ENCODE measurements at places on chromosomes 6 and 20. TPM values are rescaled to one million over a fixed set of nuclear protein-coding genes. Genes with fewer than 3 reads are reported as not detected.

Gene SGK2
- not detected for total RNA-seq

Gene CASP8AP2
- total RNA-seq: 6.6 TPM

Gene PLAGL2
- 9.8 TPM for total RNA-seq

Gene LAMP5
- not detected for total RNA-seq

Gene HLA-DQB1
- total RNA-seq: 0.10 TPM

Gene CLVS2
- not detected for total RNA-seq

Gene OARD1
- 15.2 TPM for total RNA-seq

Gene VSX1
- total RNA-seq: not detected

Gene HSPA12B
- 25.5 TPM for total RNA-seq

Gene C6orf136
- 6.8 TPM for total RNA-seq

Gene HSPA1L
- total RNA-seq: 0.44 TPM

Gene ZNF831
- not detected for total RNA-seq

Gene NOX3
- total RNA-seq: not detected

Gene NAPB
- total RNA-seq: 4.5 TPM

GRCh38 chr6:69012211-69012610 lies 377.1 kb downstream of the ADGRB3 start:
- no peak for DNase-seq

GRCh38 chr20:46698788-46699187 lies 9.5 kb upstream of the TP53RK start:
- no peak for DNase-seq

- DNase-seq: no peak
Measured at GRCh38 chr20:38748861-38749149, 545 bp downstream of the ACTR5 start.

GRCh38 chr20:62336775-62337557 lies 30.1 kb downstream of the LAMA5 start:
- no peak for DNase-seq

DNA sequence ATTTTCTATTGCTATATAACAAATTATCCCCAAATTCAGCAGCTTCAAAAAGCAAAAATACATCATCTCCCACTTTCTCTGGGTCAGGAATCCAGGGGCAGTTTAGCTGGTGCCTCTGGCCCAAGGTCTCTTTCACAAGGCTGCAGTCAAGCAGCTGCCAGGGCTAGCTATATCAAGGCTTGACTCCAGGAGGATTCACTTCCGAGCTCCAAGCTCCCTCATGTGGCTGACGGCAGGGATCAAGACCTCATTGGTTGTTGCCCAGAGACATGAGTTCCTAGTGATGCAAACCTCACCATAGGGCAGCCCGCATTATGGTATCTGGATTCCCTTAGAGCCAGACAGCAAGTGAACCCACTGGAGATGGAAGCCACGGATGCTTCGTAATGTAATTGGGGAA lies 1.3 kb upstream of the VNN1 start:
- no peak for DNase-seq

DNA sequence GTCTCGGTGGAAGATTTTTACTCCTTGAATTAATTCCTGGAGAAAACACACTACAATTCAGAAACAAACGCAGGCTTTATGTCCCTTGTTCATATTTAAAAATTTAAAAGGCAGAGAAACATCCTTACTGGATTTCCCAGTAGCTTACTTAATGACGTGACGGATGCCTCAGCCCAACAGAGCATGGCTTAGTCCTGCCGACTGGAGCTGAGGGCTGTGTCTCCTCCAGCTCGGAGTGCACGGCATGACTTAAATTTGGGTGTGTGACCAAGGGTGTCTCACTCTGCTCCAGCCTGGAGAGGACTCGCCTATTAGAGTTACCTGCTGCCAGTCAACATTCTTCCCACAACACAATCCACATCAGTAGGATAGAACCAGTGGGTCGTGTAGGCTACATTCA lies 107.1 kb downstream of the PSMB1 start:
- no peak for DNase-seq

DNA sequence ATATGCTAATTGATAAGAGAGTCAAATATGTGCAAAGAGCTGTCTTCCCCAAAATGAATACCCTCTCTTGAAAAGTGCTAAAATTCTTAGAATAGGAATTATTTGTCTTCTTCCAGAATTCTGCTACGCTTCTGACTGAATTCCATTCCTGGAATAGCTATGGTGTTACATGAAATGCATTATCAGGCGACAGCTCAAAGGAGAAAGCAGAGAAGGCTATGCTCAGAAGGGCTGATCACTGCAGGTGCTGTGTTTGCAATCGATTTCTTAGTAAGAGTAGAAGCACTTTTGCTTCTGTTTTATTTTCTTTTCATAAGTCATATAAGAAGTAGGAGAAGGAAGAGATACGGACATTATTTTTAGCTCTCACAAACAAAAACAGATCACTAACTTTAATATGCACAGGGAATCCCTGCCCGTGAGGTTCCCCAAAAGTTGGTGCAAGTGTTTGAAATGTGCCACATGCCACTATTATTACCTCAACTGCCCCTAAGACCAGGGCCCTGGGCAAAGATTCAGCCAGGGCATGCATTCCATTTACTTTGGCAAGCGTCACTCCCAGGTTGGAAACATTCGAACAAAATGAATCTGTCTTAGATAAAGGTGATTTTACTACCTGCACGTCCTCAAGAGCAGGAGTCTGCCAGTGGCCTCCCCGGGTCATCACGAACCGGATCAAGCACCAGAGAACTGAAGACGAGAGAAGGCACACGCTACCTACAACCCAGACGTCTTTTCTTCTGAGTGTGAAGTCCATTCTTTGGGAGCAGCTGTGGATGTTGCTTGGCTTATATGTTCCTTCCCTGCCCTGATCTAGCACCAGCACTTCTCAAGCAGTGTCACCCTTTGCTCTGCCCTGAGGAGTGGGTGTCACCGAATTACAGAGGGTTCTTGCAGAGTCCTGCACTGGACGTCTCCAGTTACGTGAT lies 7.2 kb downstream of the MYLK4 start:
- no peak for DNase-seq

DNA sequence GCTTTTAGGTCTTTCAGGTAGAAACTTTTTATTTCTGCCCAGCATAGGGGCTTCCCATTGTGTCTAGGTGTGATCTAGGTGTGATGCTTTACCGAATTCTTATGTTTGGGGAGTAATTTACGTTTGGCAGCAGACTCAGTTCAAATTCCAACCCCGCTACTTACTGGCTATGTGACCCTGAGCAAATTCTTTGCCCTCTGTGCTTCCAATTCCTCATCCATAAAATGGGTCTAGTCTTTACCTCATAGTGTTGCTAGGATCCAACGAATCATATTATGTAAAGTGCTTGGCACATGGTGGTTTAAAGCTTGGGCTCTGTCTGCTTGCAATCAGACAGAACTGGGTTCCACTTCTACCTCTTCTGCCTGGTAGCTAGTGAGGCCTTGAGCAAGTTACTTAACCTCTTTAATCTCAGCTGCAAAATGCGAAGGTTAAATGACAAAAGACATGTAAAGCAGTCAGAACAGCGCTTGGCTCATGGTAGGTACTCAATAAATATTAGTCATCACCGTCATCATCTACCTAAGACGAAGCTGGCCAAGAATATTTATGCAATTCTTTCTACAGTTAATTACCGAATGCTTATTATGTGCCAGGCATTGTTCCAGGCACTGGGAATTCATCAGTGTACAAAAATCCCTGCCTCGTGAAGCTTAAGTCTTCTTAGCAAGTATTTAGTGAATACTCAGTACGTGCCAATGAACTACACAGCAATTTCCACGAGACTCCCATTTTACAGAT lies 1.0 kb downstream of the NSFL1C start:
- no peak for DNase-seq

GRCh38 chr6:7673063-7673536 lies 52.8 kb upstream of the BMP6 start:
- DNase-seq: no peak

DNA sequence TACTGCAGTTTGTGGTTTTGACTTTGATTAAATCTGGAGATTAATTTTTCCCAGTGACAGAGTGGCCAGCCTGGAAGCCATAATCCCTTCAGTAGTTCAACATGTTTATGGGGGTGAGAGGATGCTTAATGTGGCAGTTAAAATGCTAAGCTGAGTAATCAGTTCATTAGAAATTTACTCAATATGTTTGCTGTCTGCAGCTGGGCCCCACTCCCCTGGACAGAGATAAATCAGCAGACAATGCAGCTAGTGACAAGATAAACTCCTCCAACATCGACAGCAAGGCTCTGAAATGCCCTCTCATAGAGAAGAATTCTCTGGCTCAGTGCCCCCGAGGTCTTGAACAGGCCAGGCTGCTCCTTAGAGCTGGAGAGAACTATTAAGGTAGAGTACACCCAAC lies 101.9 kb downstream of the LRFN2 start:
- DNase-seq: no peak

DNA sequence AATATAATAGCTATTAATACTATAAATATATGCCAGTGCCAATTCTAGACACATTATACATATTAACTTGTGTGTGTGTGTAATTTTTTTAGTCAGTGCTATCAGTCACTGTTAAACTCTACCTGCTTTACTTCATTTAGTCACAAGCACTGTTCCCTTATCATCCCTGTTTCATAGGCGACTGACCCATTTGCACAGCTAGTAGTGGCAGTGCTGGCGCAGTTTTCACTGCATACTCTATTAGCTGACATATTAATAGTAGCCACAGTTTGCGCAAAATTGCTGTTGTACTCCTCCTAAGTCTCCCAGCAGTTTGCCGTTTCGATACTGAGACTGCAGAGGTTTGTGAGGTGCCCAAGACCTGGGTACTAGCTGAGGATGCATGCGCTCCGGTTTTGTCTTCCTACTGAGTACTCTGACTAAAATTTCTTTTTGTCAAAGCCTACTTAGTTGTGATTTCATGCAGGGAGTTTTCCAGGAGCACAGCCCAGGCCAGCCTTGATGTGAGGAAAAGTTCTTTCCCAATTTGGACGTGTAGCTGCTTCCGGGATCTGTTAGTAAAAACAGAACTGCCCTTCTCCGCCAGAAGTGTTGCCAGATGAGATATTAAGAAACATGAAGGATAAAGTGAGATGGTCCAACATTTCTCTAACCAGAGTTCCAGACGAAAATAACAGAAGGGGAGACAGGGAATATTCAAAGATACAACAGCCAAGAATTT lies 5.6 kb downstream of the BAG2 start:
- DNase-seq: no peak

DNA sequence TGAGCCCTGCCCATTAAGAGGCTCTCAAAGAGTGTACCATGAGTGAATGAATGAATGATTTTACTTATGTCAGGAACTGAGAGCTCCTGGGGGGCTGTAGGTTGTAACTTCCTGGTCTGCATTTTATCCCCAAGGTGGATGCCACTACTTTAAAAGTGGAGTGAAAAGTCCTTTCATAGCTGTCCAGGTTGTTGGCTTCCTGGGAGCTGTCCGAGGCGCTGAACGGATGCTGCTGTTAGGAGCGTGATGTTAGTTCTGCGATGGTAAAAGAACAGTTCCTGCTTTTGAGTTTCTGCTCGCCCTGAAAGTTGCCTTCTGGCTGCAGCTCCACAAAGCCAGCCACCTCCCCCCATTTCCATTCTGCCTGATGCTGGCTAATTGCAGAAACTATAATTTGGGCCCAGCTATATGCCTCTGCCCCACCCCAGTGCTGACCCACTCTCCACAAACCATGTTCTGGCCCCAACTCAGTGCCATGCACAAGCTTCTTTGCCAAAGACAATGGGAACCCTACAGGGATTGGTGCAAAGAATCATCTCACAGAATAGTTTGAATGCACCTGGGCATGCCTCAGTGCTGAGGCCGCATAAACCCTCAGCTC lies 330.9 kb upstream of the CDH4 start:
- no peak for DNase-seq

GRCh38 chr6:85672623-85673022 lies 29.9 kb upstream of the SYNCRIP start:
- no peak for DNase-seq

GRCh38 chr20:44495802-44496481 lies 20.3 kb downstream of the TTPAL start:
- DNase-seq: no peak

GRCh38 chr20:64153861-64154589 lies 10.2 kb upstream of the MYT1 start:
- DNase-seq: no peak

- no peak for DNase-seq
Measured at GRCh38 chr6:15512126-15512525, 150.7 kb downstream of the DTNBP1 start.

DNA sequence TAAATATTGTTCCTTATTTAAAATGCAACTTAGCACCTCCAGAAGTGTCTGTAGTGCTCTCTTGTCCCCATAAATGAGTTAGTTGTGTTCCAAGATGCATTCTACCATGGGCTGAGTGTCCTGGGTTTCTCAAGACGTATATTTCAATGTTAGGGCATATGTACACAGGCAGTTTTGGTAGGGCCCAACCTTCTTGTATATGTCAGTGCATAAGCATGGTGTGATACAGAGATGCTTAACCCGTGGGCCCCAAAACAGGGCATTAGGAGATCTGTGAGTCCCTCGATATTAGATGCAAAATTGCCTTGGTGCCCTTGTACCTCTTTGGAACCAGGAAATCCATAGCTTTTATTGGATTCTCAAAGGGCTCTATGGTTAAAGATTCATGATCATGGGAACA lies 91.5 kb upstream of the HIVEP1 start:
- no peak for DNase-seq

GRCh38 chr6:7218406-7218988 lies 94.5 kb downstream of the SSR1 start:
- no peak for DNase-seq

Measured in glomerular endothelial cell (primary cell).